ENCODE measurements at places on chromosomes 1 and 21.

DNA sequence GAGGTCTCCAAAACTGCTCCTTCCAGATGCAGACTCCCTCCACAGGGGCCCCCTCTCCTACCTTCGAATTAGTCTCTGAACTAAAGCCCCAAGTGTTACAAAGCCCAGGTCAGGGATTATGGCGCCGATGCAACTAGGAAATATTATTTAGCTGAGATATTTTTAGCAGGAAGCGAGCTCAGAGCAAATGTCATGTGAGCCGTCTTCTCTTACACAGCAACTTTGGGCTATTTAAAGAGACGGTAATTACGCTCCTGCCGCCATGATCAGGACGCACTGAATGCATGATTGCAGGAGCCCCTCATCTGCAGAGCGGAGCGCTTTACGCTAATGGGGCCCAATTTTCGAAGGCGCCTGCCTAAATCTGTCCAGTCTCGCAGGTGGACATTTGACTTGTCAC is 55.3 kb upstream of the TARDBP start:
- no peak for DNase-seq

DNA sequence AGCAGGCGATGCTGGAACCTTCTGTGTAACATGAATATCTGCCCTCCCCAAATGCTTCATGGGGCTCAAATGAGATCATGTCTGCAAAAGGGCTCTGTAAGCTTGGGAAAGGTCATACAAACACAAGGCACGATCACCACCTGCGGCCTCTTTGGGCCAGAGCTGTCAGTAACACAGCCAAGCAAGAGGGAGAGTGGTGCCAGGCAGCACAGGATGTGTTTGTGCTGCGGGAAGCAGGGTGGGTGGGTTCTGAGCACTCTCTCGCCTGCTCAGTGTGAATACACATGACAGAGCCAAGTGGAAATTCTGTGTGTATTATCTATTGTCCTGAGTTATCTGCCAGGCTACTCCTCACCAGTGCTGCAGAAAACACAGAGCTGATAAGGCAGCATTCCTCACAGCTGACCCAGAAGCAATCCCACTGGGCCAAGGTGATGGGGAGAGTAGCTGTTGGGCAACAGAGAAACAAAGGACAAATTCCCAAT is 101.2 kb downstream of the LAMC2 start:
- DNase-seq: no peak

GRCh38 chr21:26388731-26389231 is 184.3 kb downstream of the CYYR1 start:
- DNase-seq: no peak

GRCh38 chr1:52461821-52462220 is 57.4 kb downstream of the PRPF38A start:
- no peak for DNase-seq

DNA sequence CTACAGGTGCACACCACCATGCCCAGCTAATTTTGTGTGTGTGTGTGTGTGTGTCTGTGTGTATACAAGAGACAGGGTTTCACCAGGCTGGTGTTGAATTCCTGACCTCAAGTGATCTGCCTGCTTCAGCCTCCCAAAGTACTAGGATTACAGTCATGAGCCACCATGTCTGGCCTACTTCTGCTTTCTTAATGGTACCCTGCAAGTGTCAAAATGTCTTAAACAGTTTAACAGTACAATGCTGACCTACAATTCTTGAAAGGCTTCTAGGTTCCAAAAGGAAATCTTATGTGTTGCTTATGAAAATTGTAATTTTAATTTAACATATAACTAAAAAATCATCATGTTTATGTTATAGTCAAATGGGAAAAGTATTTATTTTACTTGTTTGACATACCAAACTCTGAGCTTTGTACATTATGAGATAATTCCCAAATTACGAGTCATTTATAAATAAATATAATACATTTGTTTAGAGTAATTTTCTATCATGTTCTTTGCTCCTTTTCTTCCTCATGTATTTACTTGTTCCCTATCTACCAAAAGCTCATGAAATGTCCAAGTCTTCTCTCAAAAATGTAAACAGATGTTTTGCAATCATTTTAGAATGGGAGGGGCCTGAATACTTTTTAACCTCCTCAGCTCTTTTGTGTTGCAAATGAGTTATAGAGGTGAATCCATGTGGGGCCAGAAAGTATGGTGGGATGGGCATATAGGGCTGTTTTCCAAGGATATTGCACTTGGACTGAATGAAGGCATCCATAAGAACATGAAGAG is 8.4 kb upstream of the VCAM1 start:
- no peak for DNase-seq

DNA sequence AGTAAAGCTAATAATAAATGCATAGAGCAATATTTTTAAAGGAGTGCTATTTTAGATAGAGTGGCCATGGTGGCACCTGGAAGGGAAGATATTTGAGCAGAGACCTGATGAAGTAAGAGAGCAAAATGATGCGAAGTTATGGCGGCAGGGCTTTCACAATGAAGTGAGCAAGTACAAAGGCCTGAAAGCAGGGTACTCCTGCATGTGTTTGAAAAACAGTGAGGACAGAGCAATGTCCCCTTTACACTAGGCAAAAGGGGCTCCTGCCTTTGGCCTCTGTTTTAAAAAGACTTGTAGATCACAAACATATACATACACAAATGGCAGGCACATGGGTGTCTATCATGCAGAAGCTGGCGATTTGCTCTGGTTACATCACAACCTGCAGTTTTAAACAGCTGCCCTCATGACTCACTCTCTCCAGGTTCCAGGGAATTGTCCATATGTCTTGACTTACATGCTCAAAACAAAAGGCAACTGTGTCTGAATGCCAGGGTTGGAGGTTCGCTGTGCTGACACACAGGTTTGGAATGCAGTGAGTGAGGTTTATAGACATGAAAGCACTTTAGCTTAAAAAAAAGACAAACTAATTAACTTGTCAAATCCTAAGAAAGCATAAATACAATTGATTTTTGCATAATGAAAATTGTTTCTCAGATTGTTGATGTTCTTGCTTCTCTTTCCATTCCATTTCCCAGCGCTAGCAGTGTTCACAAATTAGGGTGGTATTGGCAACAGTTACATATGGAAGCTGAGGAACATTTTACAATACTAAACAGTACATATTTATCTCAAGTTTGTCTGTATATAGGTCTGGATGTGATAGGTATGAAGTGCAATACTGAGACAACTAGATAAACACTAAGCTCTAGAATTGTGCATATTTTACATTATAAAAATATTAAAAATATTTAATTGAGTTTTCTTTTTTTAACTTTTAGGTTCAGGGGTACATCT is 313.9 kb downstream of the BARHL2 start:
- peak; percentile 59 for DNase-seq

GRCh38 chr1:50610563-50610962 is 187.3 kb upstream of the DMRTA2 start:
- peak; percentile 50 for DNase-seq

- DNase-seq: peak; percentile 69
These were observed at the start of gene KANK4 for GRCh38 chr1:62318756-62319544. Gene KANK4, minus strand, starts transcription at chr1:62319434. Its CDS starts 37,870 bp downstream, at chr1:62281564.

DNA sequence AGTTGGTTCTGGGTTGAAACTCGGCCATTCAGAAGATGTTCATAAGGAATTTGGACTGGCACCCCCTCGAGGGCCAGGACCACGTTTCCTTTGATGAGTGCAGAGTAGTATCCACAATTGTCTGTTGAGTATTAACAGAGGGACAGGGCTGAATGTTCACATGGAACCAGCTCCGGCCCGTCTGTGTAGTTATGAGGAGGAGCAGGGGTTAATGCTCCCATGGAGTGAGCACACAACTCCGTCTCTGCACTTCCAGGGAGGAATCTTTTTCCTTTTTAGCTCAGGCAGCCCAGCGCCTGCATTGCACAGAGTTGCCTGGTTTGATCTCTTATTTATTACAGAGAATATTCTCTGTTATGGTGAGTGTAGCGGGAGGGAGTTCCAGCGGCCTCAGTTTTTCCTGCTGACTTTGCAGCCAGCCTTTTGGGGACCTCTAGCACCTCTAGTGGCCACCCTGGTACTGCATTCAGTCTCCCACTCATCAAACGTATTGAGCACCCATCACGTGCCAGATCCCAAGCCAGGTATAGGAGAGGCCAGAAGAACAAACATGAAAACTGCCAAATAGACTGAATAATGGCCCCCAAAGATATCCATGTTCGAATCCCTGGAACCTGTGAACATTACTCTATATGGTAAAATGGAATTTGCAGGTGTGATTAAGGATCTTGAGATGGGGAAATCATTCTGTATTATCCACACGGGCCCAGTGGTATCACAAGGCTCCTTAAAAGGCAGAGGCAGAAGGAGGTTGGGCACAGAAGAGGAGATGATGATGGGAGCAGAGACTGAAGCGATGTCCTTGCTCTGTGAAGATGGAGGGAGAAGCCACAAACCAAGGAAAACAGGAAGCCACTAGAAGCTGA is 167.7 kb upstream of the CSF3R start:
- DNase-seq: peak; percentile 69

DNA sequence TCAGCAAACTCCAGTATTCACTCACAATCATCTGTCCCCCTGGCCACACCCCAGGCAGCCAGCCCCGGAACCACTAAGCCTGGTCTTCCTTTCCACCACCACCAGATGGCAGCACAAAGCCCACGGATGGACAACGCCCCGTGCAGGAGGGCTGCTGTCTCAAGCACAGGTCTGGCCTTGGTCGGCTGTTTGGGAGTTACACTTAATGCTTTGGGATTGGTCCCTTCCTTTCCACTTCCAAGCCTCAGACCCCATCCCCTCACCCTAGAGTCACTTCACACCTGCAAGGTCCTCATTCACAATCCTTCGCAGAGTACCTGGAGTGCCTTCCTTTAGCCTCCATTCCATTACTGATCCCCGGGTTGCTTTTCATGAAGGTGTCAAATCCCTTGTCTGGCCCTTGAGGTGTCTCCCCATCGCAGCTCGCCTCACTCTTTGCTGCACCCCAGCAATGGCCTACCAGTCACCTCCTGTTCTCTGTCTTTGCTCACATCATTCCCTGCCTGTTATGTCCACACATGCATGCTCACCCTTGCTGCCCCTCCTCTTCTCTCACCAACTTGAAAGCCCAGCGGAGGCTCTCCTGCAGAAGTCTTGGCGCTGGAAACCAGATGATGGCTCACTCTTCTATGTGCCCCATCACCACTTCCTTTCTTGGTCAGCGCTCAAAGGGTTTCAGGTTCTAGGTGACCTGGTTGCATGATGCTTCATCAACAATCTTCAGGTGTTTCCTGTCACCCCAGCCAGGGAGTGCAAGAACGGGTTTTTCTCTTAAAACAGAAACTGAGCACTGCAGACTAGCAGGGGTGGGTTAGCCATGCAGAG is 24.9 kb upstream of the KCNA2 start:
- peak; percentile 84 for DNase-seq

DNA sequence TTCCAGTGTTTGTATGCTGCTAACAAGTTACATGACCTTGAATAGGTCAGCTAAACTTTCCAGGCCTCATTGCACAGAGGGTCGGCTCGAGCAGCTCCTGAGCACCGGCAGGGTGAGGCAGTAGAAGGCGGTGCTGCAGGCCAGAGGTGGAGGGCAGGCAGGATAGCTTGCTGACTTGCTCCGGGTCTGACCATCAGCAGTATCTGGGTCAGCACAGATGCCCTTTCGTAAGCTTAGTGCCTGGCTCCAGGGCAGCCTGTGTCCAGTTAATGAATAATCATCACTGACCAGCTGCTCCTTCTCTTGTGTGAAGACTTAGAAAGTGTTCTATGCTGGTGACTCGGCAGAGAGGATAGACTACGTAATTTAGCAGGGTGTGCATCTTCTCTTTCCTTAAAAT is 6.9 kb downstream of the MAPKAPK2 start:
- DNase-seq: no peak

DNA sequence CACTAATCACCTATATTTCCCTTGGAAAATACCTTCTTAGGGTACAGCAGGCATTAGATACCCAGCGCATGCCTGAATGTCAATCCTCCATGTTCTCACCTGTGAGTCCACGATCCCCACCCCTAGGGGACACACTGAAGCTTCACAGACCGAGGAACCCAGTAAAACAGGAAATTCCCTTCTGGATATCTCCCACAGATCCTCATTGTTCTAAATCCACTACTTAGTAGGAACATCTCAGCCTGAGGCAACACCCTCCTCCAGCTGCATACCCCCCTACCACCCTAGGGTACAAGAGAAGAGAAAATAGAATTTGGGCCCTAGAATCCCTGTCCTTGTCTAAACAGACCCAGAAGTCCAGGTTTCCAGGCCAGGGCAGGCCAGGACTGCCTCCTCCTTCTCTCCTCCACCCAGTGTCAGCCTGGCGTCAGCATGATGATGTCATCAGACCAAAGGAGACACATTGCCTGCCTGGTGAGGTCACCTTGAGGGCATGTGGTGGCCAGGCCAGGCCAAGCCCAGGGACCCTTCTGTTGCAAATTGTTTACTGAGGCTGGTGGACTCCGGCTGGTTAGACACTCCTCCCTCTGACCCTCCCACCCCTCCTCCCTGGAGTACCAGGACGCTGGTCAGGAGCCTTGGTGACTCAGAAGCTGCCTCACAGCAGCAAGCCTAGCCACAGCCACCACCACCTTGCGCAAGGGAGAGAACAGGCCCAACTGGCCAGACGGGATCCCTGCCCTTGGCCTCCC is 6.2 kb downstream of the NECTIN4 start:
- DNase-seq: no peak

- no peak for DNase-seq
These were observed 537.0 kb downstream of the DPYD start for GRCh38 chr1:97383797-97384196.

GRCh38 chr1:66397192-66397591 is 136.8 kb upstream of the SGIP1 start:
- no peak for DNase-seq

DNA sequence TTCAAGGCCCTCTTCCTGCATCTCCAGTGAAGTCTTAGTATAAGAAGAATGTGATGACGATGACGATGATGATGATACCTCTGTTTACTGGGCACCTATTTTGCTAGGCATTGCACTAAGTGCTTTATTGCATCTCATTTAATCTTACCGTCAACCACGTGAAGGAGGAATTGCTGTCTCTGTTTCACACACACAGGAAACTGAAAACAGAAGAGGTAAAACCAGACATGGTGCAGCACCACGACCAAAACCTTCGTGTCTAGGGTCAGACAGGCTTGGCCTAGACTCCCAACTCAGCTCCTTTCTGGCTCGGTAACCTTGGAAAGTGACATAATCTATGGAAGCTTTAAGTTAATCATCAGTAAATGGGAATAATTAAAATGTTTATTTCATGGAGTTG is 20.7 kb upstream of the KCNA2 start:
- no peak for DNase-seq

DNA sequence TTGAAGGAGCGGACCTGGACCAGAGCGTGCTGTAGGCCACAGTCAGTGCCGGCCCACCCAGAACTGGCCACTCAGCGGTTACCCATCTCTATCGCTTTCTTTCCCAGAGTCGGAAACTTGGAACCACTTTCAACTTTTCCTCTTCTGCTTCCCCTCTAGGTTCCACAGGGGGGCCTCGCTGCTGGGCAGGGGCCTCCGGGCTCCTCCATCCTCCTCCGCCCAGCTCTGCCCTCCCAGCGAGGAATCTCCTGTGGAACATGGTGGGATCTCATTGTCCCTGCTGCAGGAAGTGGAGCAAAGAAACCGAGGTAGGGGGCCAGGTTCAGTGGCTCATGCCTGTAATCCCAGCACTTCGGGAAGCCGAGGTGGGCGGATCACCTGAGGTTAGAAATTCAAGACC is 139.2 kb downstream of the ETS2 start:
- DNase-seq: peak; percentile 51

Measured in neural progenitor cell (in vitro differentiated cells).